ENCODE measurements at places on chromosomes 2 and 18.

DNA sequence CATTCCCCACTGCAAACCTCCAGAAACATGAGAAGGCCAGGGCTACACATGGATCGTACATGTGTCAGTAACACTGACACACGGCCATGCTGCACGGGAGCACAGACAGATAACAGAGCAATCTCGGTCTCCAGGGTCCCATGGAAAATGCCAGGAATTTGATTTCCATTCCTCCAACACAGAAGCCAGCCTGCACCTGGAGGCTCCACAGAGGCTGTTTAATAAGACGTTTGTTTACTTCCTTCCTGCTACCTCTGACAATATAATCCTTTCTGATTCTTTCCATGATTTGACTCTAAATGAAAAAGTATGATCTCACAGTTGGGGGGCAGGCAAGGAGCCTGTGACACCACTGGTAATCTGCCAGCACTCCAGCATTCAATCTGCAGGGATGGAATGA is 210.9 kb upstream of the DDX18 start:
- DNase-seq, result no peak

DNA sequence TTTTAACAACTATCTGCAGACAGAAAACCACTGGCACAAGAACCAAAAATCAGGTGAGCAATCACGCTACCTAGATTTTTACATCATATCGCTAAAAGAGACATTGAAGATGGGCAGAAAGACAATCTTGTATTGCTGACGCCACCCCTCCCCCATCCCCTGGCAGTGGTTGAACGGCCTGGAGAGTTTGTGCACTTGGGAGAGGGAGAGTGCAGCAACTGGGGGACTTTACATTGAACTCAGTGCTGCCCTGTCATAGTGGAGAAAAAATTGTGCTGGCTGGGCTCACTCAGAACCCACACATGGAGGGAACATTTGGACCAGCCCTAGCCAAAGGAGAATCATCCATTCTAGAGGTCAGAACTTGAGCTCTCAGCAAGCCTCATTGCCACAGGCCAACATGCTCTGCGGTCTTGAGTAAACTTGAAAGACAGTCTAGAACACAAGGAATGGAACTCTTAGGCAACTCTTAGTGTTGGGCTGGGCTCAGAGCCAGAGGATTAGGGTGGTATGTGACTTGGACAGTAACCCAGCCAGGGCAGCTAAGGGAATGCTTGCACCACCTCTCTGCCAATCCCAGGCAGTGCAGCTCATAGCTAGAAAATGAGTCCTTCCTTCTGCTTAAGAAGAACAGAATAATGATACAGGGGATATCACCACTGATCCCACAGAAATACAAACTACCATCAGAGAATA is 220.0 kb upstream of the CYP26B1 start:
- no peak for DNase-seq

DNA sequence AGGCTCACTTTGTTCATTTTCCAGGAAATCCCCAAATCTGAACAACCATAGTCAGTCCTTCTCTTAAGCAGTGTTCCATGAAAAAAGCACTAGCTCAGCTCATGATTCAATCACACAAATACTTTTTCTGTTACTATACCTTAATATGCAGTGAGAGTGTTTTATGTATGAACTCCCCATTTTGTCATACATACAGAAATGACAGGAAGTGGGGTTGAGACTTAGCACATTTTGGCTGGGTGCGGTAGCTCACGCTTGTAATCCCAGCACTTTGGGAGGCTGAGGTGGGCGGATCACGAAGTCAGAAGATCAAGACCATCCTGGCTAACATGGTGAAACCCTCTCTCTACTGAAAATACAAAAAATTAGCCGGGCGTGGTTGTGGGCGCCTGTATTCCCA is 55.2 kb upstream of the DTNB start:
- no peak for DNase-seq

GRCh38 chr18:49865401-49865800 is 52.1 kb upstream of the ACAA2 start:
- DNase-seq, result no peak

- no peak for DNase-seq
Observed at GRCh38 chr2:188526701-188527100, 235.0 kb downstream of the GULP1 start.

DNA sequence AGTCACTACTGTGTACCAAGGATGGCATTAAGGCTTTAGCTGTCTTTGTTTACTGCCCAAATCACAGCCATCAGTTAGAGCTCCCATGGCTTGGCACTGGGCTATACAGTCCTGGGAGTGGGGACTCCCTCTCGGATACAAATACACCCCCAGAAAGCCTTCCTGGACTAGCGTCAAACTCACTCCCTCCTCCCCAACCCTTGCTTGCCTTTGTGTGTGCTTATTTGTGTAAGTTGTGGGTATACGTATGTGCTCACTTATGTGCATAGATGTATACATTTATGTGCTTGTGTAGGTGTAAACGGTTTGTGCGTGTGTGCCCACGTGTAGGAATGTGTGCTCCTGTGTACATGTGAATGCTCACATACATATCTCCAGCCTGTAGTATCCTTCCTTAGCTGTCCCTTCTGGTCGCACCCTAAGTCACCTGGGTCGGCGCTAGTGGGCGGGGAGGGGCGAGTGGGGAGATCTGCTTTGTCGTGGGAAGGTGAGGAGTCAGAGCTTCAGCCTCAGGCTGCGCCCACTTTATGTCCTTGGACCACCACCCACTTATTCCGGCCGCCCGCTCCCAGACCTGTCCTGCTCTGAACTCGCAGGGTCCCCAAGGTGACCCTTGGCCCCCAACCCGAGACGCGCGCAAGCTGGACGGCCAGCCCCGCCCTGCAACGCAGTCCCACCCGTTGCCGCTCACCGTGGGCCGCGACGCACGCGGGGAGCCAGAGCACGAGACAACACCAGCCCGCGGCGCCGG is 461 bp downstream of the PRADC1 start:
- no peak for DNase-seq

GRCh38 chr18:64131314-64131713 is 17.6 kb downstream of the LINC00305 start:
- no peak for DNase-seq

GRCh38 chr2:121287956-121288355 is 3.0 kb upstream of the TFCP2L1 start:
- DNase-seq, result no peak

- no peak for DNase-seq
Observed at GRCh38 chr18:62781262-62781661, 65.9 kb downstream of the PHLPP1 start.

- no peak for DNase-seq
Observed at GRCh38 chr2:78263571-78263970, 741.4 kb upstream of the LRRTM4 start.

- DNase-seq, result no peak
Observed at GRCh38 chr2:234467289-234467688, 29.6 kb downstream of the ARL4C start.

DNA sequence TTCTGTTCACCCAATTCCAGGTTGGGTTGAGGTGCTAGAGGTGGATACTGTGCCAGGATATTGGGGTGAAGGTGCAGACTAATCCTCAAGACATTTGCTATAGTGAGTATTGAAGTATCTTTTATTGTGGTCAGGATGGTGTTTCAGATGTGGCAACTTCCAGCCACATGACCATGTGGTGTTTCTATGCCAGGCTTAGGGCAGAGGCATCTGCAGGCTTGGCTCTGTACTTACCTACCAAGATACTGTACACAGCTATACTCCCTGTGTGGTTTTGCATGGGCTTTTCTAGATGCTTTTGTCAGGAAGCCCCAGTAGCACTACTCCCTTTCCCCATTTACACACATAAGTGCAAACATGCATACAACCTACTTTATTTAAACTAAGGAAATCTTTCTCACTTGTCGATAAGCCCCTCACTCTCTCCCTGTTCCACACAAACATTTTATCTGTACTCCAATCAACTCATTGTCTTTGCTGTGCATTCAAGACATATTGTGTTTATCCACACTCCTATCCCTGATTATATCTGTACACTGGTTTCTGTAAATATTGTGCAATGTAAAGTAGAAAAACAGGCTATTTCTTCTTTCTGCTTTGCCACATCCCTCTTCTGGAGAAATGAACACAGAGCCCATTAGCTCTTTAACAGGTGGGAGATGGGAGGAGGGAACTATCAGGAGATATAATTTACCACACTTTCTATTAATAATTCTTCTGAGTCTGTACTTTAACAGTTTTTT is 12.3 kb downstream of the ARL6IP6 start:
- DNase-seq, result no peak

DNA sequence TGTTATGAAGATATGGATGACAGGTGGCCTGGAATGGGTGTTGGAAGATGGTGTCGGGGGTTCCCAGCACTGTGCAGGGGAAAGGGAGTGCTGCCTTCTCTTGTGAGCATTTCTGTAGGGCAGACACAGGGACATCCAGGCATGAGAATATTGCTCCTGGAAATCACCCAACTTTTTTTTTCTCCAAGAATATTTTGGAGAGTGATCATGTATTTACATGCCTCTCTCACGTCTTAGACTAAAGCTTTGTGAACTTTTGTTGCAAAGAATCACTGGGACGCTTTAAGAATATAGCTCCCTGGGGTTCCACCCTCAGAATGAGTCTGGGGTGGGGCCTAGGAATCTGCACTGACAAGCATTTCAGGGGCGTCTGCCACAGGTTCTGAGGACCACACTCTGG is 68.7 kb downstream of the VWA3B start:
- no peak for DNase-seq

DNA sequence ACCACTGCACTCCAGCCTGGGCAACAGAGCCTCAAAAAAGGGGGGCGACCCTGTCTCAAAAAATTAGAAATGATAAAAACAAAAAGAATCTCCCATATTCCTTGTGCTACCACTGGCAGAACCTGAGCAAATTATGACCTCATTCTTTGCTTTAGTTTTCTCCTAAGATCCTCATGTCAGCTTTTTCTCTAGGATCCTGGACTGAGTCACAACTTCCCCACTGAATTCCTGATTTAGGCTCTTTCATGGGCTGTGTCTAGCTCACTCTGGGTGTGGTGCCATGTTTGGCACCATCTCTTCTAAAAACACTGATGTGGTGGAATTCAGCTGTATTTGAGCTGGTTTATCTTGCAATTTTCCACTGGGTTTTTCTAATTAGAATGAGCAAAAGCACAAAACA is 37.1 kb downstream of the EXOC6B start:
- no peak for DNase-seq

- no peak for DNase-seq
Observed at GRCh38 chr2:66239655-66240054, 195.3 kb upstream of the MEIS1 start.

GRCh38 chr2:172394002-172394401 is 33.4 kb upstream of the ITGA6 start:
- no peak for DNase-seq

GRCh38 chr18:12776821-12777471 is 74.1 kb downstream of the PSMG2 start:
- no peak for DNase-seq

DNA sequence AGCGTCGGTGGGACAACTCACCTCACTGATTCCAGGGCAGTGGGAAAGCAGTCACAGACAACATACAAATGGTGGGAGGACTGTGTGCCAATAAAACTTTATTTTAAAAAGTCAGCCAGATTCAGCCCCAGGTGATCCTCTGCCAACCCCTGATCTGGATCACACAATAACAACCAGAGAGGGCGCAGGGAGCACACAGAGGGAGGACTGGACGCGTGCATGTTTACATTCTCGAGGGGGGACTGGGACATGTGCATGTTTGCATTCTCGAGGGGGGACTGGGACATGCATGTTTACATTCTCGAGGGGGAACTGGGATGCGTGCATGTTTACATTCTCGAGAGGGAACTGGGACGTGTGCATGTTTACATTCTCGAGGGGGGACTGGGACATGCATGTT is 209.5 kb downstream of the NDUFA10 start:
- DNase-seq, result no peak

DNA sequence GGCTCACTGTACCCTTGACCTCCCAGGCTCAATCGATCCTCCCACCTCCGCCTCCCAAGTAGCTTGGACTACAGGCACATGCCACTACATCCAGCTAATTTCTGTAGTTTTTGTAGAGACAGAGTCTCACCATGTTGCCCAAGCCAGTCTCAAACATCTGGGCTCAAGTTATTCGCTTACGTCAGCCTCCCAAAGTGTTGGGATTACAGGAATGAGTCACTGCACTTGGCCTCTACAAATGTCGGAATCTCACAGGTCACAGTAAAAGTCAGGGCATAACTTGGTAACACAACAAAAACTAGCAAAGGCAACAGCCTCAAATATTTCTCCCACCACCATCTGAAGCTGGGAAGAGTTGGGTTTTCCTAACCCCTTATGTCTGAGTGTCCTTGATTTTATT is 25.3 kb downstream of the SCG2 start:
- DNase-seq, result no peak

- no peak for DNase-seq
Observed at GRCh38 chr2:216596236-216596979, 36.8 kb upstream of the IGFBP2 start.

DNA sequence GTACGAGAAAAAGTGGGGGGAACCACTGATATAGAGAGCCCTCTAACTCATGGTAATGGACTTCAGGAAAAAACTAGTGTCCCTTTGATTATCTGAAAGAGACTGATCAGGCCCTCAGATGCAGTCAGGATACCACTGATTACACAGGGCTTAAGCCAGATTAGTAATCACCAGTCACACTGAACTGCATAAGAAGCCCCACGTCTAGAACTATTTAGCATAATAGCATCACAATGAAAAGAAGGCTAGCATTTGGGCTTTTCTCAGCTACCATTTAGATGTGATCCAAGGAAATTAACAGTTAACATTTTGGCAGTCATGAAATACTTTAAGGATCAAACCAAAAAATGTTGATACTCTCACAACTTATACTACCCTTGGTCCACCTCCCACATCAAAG is 813.1 kb upstream of the POU3F3 start:
- DNase-seq, result no peak

GRCh38 chr2:226179010-226179409 is 620.6 kb downstream of the IRS1 start:
- DNase-seq, result no peak
